Cardiac septum (tissue), 1 donor: ENCODE measurements at places on chromosomes 12 and 14.

GRCh38 chr12:128328961-128329360 is 62.0 kb downstream of the TMEM132C start:
- DNase-seq, result no peak

DNA sequence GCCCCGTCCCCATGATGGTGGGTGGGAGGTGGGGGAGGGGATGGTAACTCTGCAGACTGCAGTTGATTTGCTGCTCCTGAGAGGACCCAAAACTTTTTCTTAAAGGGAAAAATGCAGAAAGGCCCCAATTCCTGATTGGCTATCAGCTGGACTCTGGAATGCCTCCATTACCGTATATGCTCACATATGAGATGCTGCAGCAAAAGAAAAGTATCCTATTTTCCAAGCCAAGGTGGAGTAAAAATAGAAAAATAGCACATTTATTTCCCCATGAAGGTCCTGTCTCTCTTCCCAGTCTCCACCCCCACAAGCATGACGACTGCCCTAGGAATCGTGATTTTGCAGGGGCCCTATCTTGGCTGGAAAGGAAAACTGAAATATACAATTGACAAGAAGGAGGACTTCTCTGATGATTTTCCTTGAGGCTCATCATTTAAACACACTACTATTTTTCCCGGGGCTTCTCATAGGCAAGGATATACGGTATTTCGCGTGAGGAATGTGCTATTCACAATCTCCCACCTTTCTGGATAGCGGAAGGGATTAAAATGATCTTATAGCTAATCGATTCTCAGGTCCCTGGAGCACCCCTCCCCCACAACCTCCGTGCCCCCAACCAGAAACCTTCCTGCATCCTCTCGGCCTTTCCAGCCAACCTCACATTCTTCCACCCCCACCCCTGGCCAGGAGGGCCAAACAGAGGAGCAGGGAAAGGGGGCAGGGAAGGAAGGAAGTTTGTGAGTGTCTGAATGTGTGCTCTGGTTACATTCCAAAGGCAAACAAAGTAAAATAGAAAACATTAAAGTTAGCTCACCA is 138.9 kb upstream of the CCND2 start:
- DNase-seq, result no peak

- DNase-seq, result peak; percentile 83
Observed at GRCh38 chr14:69042787-69043444, 63.8 kb upstream of the ACTN1 start.

DNA sequence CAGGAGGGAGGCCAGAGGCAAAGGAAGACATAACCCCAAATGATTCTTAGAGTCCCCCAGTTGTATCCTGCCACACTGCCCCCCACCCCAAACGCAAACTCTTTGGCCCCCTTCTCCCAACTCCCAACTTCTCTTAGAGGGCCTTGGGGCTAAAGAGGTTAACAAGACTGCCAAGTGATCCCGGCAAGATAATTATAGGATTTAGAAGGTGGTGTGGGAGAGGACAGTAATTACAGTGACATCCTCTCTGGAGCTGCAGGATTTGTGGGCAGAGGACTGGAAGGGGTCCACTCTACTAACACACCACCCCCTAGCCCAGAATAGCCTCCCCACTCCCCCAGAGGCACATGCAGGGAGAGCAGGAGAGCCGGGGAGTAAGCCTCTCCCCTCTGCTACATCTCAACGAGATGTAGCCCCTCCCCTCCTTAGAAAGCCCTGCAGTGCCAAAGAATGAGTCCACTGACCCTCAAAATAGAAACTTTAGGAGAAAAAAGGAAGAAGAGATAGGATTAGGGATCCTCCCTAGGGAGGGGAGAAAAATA is 5.3 kb upstream of the GDF11 start:
- no peak for DNase-seq

DNA sequence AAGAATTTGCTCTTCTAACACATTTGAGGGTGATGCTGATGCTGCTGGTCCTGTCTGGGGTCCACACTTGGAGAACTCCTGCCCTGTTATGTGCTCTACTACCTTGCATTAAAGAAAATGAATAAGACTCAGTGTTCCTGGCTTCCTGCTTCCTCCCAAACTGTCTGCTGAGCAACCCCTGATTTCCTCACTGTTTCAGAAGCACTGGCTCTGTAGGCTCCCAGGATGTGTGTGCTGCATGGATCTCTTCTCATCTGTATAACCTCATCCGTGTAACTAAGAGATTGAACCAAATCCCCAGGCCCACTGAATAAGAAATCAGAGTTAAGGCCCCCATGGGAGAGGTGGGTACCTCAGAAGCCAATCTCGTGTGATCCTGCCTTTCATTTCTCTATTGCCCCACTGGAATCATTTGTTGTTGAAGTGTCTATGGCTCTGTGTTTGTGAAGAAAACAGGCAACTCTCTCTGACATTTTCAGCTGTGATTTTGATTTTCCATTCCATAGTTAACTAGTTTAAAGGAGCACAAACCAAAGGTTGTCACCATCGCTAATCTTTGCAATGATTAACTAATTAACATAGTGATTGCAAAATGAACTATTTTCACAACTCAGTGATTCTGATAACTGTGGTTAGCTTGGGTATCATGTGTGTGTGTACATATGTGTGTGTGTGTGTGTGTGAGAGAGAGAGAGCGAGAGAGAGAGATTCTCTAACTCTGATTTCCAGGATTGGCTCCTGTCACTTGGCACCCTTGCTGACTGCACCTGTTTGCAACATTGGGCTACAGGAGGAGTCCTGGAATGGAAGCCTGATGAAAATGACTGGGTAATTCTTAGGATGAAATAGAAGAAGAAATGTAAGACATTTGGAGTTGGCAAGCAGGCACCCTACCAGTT is 196.2 kb downstream of the SLC38A4 start:
- DNase-seq, result no peak

DNA sequence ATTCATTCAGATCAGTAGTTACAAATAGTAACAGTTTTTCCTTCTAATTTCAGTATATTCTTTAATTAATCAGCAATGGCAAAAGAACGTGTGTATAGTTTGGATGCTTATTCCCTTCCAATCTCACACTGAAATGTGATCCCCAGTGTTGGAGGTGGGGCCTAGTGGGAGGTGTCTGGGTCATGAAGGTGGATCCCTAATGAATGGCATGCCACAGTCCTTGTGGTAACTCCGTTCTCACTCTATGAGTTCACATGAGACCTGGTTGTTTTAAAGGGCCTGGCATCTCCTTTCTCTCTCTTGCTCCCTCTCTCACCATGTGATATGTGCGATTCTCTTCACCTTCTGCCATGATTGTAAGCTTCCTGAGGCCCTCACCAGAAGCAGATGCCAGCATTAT is 18.9 kb upstream of the SYNDIG1L start:
- DNase-seq, result no peak

DNA sequence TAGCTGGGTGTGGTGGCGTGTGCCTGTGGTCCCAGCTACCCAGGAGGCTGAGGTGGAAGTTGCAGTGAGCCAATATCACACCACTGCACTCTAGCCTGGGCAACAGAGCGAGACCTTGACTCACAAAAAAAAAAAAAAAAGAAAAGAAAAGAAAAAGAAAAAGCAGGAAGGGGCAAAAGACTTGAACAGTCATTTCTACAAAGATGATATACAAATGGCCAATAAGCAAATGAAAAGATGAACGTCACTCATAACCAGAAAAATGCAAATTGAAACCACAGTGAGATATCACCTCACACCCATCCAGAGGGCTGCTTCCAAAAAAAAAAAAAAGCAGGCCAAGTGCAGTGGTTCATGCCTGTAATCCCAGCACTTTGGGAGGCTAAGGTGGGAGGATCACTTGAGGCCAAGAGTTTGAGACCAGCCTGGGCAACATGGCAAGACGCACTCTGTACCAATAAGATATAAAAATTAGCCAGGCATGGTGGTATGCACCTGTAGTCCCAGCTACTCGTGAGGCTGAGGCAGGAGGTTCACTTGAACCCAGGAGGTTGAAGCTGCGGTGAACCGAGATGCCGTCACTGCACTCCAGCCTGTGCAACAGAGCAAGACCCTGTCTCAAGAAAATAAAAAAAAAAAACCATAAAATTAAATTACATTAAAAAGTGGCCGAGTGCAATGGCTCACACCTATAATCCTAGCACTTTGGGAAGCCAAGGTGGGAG is 20.5 kb downstream of the UBC start:
- DNase-seq, result no peak

- no peak for DNase-seq
Observed at GRCh38 chr12:27199638-27200300, 44.3 kb upstream of the STK38L start.

- DNase-seq, result no peak
Observed at GRCh38 chr12:132513070-132513398, 23.1 kb downstream of the FBRSL1 start.

DNA sequence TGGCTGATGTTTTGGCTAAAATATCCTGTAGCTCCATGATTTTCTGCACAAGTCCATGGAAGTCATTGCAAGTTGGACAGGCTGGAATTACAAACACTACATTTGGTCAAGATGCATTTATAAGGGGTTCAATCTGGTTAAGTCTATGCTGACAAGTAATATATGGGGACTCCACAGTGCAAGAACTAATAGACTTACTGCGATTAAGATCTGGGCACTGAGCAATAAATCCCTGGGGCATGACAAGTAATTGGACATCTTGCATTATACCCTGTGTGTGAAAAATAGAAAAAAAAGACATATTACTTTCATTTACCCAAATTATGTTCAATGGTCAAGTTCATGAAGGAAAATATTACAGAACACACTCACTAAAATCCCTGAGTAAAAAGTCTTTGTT is 99.1 kb downstream of the NELL2 start:
- no peak for DNase-seq

DNA sequence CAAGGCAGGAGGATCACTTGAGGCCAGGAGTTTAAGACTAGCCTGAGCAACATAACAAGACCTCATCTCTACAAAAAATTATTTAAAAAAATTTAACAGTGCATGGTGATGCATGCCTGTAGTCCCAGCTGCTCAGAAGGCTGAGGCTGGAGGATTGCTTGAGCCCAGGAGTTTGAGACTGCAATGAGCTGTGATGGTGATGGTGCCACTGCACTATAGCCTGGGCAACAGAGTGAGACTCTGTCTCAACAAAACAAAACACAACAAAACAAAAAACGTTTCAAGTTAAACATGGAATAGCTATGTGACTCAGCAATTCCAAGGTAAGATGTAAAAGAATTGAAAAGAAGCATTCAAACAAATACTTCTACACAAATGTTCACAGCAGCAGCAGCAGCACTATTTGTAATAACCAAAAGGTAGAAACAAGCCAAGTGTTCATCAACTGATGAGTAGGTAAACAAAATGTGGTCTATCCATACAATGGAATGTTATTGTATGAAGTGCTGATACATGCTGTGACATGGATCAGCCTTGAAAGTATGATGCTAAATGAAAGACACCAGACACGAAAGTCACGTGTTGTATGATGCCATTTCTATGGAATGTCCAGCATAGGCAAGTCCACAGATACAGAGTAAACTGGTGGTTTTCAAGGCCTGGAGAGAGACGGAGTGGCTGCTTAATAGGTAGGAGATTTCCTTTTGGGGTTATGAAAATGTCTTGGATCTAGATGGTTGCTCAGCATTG is 31.4 kb downstream of the CFAP251 start:
- DNase-seq, result no peak

- DNase-seq, result no peak
Observed at GRCh38 chr14:51539571-51540037, 112.1 kb upstream of the FRMD6 start.

GRCh38 chr12:13383379-13383778 is 186.9 kb downstream of the EMP1 start:
- DNase-seq, result no peak

GRCh38 chr14:20679907-20680306 is 4.5 kb upstream of the RNASE4 start:
- no peak for DNase-seq

DNA sequence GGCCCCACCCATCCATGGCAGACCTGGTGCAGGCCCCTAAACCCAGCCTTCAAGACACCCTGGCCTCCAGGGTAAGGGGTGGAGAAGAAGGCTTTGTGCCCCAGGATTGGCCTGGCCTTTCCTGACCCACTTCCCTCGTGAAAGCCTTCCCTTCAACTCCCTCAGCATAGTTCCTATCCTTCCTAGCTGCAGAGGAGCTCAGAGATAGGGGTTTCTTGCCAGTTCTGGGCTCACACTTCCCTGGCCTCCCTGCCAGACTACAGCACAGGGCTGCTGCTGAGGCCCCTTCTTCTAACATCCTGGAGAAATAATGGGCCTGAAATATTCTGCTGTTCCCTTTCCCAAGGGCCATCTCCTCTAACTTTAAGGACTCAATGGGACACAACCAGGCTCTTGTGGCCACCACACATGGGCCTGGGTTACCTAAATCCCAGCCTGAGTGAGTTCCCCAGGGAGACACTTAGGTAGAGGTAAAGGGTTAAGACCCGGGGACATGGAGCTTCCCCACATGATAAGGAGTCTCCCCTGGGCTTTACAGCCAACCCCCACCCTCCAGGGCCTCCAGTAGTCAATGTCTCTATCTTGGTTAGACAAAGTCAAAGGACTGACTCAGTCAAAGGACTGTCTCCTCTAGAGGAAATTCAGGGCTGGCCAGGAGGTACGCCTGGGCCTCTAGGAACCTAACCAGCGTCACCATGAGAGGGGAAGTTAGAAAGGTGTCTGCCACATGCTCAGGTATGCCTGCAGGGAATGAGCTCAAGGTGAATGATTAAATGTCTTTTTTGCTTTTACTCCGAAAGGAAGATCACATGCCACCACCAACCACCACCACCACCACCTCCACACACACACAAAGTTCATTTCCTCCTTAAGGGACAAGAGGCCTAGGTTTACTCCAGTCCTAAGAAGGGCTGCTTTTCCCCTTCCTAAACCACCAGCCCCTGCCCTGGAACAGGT is 7.1 kb downstream of the ZFP36L1 start:
- DNase-seq, result peak; percentile 74

DNA sequence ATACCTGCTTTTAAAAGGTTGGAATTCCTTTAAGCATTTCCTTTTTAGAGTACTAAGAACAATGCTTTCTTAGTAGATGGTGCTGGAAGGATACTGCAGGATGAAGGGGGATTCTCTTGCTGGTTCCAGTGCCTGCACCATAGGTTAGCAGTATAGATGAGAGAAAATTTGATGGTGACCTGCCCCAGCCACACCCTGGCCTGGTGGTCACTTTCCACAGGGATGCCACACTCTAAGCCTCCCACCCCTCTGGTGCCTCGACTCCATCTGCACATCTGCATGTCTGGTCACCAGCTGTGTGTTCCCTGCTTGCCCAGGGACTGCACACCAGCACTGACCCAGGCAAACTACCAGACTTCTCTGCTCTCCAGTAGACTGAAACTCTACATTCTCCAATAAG is 19.1 kb downstream of the SLC2A3 start:
- no peak for DNase-seq
